A549 treated with Hydrocortisone at 1 μM for 4 hours (cell line): ENCODE measurements at places on chromosomes 7 and 10. TPM values are rescaled to one million over a fixed set of nuclear protein-coding genes. Genes with fewer than 3 reads are reported as not detected.

ADAM22 gene
- total RNA-seq: 0.16 to 0.43 TPM (median 0.33 TPM) in 5 replicates

FGF8 gene
- not detected in 5 replicates for total RNA-seq

GPR158 gene
- 0.05 to 0.07 TPM (median 0.05 TPM) in 5 replicates for total RNA-seq

ZNF488 gene
- total RNA-seq: 10.9 to 15.0 TPM (median 13.2 TPM) in 5 replicates
